Activated B cell treated with CpG ODN at 0.5 μM for 24 hours (primary cell): ENCODE measurements at places on chromosomes 11 and 22.

DNA sequence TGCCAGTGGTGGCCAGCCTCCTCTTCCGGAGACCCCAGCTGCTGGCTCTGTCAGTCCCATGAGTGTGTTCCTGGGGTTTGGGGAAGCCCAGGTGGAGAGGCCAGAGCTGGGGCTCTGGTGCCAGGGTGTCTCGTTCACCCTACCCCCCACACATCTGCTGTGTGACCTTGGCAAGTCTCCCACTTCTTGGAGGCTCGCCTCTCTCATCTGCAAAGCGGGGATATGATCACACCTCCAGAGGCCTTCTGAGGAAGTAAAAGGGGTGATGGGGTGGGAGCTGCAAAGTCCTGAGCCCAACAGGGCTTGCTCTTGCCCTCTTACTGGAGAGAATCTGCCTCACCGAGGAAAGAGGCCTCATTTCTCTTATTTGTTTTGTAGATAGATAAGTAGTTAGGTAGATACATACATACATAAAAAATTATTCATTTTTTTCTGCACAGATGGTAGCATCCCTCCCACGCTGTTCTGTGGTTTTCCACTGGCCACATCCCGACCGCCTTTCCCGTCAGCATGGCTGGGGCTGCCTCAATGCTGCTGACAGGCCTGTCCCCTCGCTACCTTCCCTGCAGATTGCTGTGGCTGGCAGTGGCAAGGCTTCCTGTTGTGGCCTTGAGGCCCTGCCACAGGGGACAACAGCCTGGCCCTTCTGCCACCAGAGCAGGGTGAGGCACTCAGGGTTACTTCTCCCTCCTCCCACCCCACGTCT lies 23.9 kb downstream of the MYO7A start:
- DNase-seq: no peak

GRCh38 chr11:44450295-44450932 lies 115.0 kb upstream of the CD82 start:
- DNase-seq: no peak

DNA sequence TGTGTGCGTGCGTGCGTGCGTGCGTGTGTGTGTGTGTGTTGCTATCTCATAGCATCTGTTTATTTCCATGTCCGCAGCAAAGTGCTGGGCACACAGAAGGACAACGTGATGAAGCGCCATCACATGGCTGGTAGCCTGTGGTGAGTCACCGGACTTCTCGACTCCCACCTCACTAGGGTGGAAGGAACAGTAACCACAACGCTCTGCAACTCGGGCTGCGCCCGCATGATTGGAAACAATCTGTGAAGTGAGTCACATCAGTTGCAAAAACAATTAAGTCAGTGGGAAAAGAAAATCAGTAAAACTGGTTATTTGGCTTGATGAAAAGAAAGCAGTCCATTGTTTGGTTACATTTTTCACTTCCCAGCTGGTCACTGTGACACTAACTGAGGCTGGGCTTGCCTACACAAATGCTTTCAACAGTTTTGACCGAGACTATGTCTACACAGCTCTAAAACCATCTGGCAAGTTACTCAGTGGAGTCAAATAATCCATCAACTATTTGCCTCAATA lies 437.3 kb upstream of the CADM1 start:
- DNase-seq: no peak

- DNase-seq: no peak
Observed at GRCh38 chr11:108958368-108959104, 293.7 kb downstream of the DDX10 start.

GRCh38 chr11:42329929-42330565 lies 870.6 kb upstream of the LRRC4C start:
- no peak for DNase-seq

DNA sequence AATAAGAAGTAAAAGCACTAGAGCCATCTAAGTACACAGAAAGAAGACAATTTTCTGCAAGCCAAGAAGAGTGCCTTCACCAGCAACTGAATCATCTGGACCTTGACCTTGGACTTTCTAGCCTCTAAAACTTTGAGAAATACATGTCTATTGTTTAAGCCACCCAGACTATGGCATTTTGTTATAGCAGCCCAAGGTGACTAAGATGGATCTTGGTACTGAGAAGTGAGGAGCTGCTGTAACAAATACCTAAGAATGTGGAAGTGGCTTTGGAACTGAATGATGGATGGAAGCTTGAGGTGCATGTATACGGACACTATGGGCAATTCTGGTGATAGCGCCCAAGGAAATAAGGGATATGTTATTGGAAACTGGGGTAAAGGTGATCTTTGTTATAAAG lies 14.9 kb downstream of the CFAP300 start:
- no peak for DNase-seq

DNA sequence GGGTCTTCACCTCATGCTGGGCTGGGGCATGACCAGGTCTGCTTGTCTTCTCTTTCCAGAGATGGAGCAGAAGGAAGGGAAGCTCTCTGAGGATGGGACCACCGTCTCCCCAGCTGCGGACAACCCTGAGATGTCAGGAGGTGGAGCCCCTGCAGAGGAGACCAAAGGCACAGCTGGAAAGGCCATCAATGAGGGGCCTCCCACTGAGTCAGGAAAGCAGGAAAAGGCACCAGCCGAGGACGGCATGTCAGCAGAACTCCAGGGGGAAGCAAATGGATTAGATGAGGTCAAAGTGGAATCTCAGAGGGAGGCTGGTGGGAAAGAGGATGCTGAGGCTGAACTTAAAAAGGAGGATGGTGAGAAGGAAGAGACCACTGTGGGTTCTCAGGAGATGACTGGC lies 5.2 kb downstream of the SMTNL1 start:
- no peak for DNase-seq

GRCh38 chr11:47856186-47856585 lies 8.0 kb upstream of the NUP160 start:
- no peak for DNase-seq

- DNase-seq: no peak
Observed at GRCh38 chr11:93574638-93575220, 31.5 kb upstream of the SMCO4 start.

DNA sequence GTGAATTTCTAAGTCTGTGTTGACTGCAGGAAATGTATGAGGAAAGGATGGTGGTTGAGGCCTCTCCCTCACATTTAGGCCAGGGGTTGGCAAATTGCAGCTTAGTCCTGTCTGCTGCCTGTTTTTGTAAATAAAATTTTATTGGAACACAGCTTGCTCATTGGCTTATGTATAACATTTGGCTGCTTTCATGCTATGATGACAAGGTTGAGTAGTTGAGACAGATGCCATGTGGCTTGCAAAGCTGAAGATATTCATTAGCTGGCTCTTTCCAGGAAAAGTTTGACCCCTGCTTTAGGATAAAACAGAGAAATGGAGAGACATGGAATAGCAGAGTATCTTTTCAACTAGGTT lies 46.2 kb downstream of the BCR start:
- no peak for DNase-seq

GRCh38 chr11:31529701-31530100 lies 20.1 kb downstream of the ELP4 start:
- DNase-seq: no peak

- DNase-seq: no peak
Observed at GRCh38 chr11:34750692-34751405, 130.0 kb downstream of the EHF start.

GRCh38 chr11:5117588-5117987 lies 20.6 kb downstream of the OR52A5 start:
- DNase-seq: no peak

- no peak for DNase-seq
Observed at GRCh38 chr11:101442171-101442570, 141.6 kb downstream of the TRPC6 start.

GRCh38 chr11:120894202-120894985 lies 129.5 kb upstream of the TBCEL start:
- no peak for DNase-seq

DNA sequence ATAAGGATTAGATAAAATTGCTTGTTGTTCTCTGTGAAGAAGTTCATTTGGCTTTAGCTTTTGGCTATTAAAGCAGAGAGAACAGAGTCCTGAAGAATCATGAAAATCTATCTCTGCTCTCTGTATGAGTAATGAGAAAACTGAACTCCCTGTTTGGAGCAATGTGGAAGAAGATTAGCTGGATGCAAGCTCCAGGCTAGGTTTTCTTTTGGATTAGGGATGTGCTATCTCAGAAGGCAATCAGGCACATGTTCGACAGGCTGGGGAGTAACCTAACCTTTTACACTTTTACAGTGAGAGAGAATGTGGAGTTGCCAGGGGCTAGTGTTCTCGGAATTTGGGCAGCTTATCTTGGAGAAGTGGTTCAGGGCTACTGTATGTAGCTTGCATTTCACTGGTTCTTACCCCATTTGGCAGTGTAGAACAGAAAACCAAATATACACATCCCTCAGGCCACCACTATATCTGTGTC lies 8.5 kb upstream of the SLN start:
- DNase-seq: no peak

GRCh38 chr11:86737737-86738136 lies 62.6 kb upstream of the PRSS23 start:
- no peak for DNase-seq

GRCh38 chr11:84056653-84057376 lies 770.6 kb upstream of the CCDC90B start:
- no peak for DNase-seq

DNA sequence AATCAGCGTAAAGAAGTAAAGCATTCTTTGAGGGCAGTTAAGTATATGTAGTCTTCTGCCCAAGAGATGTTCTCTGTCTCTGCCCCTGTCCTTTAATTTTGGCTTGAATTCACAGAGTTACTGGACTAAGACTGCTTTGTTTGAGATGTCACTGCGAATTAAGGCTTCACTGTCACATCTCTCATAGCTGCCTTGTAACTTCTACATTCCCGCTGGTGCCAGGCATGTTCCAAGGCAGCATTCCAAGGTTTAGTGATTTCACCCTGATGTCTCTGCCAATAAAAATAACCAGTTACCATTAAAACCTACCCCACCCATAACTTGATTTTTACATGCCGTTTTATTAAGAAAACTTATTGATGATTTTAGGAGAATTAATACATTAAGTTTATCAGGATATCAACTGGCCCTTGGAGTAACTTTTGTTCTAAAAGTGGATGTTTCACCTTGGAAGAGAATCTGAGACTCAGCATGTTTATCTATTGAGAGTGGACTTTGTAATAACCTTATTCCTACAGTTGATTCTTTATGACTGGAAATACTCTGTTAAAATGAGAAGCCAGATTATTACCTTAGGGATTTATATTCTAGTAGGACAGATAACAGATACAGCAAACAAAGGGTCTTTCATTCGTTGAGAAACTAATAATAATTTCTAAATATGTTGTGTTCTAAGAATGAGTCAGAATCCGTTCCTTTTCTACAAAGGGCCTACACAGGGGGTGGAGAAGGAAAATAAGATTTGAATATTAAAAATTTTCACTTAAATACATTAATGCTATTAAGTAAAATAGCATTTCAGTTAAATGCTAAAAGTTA lies 110.2 kb downstream of the UVRAG start:
- DNase-seq: no peak

- DNase-seq: no peak
Observed at GRCh38 chr11:125923012-125923579, 18.8 kb downstream of the DDX25 start.

DNA sequence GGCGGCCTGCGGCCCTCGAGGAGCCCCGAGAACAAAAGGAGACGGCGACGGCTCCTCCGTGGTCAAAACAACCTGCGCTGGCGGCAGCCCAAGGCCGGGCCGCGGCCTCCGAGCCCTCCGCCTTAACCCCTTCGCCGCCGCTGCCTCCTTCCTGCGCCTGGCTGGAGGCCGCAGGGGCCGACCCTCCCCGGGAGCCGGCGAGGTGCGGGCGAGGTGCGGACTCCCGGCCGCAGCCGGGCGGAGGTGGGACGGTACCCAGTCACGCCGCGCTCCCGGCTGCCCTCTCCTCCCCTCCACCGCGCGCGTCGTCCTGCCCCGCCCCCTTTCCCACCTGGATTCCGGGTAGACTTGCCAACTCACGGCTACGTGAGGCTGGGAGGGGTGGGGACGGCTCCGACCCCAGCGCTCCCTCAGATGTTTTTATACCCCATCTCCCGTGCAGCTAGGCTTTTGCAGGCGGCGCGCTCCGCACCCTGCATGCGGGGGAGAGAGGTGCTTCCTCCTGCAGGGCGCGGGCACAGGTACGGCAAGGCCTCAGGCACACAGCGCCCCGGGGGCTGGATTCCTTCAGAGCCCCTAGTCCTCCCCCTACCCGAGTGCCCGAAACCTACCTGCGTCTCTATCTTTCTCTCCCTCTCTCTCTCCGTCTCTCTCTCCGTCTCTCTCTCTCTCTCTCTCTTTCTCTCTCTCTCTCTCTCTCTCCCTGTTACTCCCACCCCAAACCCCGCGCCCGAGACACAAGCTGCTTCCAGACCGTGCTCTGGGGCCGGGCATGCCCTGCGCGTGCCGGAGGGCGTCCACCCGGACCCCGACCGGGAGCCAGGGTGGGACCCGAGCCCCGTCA lies 2.0 kb downstream of the PDGFB start:
- no peak for DNase-seq
